ENCODE measurements at places on chromosomes 3 and 15.

- H3K4me1 ChIP-seq = no peaks in the 10 kb centered on the region
- H3K36me3 ChIP-seq = no peaks in the 10 kb centered on the region
- H3K27me3 ChIP-seq = no peaks in the 10 kb centered on the region
- H3K27ac ChIP-seq = no peak overlapping the region
- H3K4me3 ChIP-seq = no peak overlapping the region
Observed at GRCh38 chr3:184786280-184786941, 25.6 kb upstream of the VPS8 start.

- H3K4me1 ChIP-seq = no peaks in the 10 kb centered on the region
- no peak for DNase-seq
- H3K27ac ChIP-seq = no peak overlapping the region
- no peak overlapping the region for H3K4me3 ChIP-seq
Observed at GRCh38 chr3:65030847-65031463, 343.2 kb upstream of the ADAMTS9 start.

DNA sequence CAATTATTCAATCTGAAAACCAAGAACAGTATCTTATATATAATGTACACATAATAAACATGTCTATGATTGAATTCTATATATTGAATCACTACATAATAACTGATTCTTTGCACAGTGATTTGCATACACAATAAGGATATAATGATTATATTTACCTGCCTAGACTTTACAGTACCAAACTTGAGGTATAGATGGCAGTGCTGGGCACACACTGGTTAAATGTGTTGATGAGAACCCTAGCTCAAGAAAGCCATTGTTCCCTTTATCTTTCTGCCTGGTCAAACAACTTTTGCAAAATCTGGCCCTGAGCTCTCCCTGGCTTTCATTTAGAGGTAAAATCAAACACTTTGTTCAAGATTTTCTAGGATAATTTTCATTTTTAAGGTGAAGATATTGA lies 697.7 kb downstream of the TUSC7 start:
- H3K4me3 ChIP-seq = no peak overlapping the region
- H3K27ac ChIP-seq = no peak overlapping the region
- no peak for DNase-seq

DNA sequence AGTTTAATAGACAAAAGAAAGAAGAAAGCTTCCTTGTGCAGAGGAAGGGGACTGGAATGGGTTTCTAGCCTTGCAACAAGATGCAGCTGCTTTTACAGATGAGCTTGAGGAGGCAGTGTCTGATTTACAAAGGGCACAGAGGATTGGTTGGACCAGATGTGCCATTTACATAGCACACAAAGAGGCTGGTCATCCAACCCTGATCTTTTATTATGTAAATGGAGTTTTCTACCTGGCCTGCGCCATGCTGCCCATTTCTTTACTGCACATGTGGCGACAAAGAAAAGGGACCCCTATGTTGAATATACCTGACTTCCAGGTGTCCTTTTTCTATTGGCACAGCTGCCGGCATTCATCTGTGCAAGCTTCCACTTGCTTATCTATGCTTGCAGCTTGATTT lies 409.4 kb upstream of the FRG2C start:
- H3K27me3 ChIP-seq = no peaks in the 10 kb centered on the region
- H3K36me3 ChIP-seq = no peaks in the 10 kb centered on the region
- no peak overlapping the region for H3K4me3 ChIP-seq

DNA sequence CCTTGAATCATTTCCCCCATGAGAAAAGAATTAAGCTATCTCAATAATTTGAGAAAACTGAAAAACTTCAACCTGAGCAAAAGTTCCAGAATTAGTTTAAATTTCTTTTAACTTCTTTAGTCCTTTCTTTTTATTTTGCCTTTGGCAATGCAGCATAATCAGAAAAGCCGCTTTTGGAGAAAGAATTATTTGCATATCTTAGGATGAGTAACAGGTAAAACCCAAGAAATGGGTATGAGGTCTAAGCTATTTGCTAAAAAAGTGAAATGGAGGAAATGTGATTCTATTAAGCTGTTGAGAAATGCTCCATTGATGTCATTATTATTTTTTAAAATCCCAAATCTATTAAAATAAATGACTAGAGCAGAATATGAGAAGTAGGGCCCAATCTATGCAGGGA lies 1238.3 kb upstream of the GBE1 start:
- no peaks in the 10 kb centered on the region for H3K4me1 ChIP-seq
- H3K27me3 ChIP-seq = no peaks in the 10 kb centered on the region
- no peak overlapping the region for H3K4me3 ChIP-seq
- no peak overlapping the region for H3K27ac ChIP-seq
- H3K36me3 ChIP-seq = no peaks in the 10 kb centered on the region

DNA sequence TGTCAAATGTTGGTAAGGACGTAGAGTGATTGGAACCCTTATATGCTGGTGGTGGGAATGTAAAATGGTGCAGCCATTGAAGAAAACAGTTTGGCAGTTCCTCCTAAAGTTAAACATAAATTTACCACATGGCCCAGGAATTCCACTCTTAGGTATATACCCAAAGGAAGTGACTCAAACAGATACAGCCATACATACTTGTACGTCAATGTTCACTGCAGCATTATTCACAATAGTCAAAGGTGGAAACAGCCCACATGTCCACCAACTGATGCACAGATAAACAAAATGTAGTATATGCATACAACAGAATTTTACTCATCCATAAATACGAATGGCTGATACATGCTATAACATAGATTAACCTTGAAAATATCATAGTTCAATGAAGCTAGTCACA lies 13.2 kb downstream of the CLASP2 start:
- no peak overlapping the region for H3K27ac ChIP-seq
- H3K4me1 ChIP-seq = no peaks in the 10 kb centered on the region
- H3K36me3 ChIP-seq = no peaks in the 10 kb centered on the region
- no peak overlapping the region for H3K4me3 ChIP-seq
- H3K27me3 ChIP-seq = no peaks in the 10 kb centered on the region
- DNase-seq = no peak

DNA sequence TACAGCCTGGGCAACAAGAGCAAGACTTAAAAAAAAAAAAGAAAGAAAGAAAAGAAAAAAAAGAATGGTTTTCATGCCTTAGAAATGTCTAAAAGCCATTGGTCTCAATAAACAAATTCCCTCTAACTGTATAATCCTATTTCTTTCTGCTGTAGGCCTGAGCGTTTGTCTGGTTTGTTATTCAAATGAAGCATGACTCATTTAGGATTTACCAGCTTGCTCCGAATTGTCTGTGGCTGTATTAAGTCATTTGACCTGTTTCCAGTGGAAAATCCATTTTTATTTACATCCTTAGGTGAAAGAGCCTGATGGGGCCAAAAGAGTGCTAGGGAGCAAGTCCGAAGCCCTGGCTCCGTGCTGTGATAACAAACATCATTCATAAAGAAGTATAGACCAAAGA lies 73.8 kb downstream of the BDH1 start:
- no peak overlapping the region for H3K27ac ChIP-seq
- H3K36me3 ChIP-seq = no peaks in the 10 kb centered on the region
- no peaks in the 10 kb centered on the region for H3K27me3 ChIP-seq

DNA sequence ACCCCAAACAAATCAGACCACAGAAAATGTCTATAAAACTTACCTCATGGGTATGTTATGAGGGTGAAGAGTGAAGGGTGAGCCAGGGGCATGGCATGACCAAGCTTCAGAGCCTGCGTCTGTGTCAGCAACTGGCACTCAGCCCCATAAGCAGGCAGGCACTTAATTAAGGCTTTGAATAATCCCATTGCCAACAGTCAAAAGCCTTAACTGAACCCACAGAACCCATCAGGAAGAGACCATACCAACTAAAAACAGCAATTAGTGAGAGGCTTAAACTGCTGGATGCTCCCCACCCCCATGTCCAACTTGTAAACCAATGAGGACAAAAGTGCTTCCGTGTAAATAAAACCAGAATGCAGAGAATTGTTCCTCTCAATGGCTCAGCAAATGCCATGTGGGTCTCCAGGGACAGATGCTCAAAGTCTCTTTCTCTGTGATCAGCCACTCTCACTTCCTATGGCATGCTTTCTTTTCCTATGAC lies 126.0 kb downstream of the MYLK start:
- DNase-seq = no peak
- H3K4me1 ChIP-seq = peaks cover 15% of the 10 kb centered on the region
- H3K4me3 ChIP-seq = no peak overlapping the region

GRCh38 chr3:194367992-194368841 lies 1.3 kb downstream of the LRRC15 start:
- H3K4me3 ChIP-seq = no peak overlapping the region
- no peaks in the 10 kb centered on the region for H3K27me3 ChIP-seq
- no peak overlapping the region for H3K27ac ChIP-seq
- no peaks in the 10 kb centered on the region for H3K36me3 ChIP-seq
- DNase-seq = no peak
- no peaks in the 10 kb centered on the region for H3K4me1 ChIP-seq

DNA sequence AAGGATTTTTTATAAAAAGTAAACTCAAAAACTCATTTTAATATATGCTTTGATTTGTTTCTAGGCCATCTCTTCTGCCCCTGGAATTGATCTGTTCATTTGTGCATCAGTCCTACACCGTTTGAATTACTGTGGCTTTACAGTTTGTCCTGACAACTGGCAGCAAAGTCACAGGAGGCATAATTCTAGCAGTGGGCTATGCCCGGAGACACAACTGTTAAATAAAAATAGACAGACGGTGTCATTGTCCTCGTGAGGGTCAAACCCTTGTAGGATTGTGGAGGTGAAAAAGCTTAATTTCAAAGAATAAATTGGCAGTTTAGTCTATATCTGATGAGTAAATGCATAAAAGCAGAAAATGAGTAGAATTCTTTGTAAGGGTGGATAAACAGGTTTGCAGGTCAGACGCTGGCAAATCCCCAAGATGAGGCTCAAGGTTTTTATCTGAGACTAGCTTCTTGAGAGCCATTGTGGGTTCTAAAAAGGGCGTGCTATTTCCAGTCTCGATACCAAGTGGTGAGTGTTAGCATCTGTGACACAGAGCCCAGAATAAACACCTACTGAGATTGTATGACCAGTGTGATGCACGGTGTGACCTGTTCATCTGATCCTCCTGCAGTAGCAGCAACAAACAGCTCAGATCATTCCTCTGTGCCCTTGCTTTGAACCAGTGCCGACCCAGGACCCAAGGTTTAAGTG lies 51.5 kb upstream of the SLCO3A1 start:
- H3K27me3 ChIP-seq = no peaks in the 10 kb centered on the region
- no peak overlapping the region for H3K27ac ChIP-seq
- no peak for DNase-seq
- H3K36me3 ChIP-seq = no peaks in the 10 kb centered on the region
- no peak overlapping the region for H3K4me3 ChIP-seq

DNA sequence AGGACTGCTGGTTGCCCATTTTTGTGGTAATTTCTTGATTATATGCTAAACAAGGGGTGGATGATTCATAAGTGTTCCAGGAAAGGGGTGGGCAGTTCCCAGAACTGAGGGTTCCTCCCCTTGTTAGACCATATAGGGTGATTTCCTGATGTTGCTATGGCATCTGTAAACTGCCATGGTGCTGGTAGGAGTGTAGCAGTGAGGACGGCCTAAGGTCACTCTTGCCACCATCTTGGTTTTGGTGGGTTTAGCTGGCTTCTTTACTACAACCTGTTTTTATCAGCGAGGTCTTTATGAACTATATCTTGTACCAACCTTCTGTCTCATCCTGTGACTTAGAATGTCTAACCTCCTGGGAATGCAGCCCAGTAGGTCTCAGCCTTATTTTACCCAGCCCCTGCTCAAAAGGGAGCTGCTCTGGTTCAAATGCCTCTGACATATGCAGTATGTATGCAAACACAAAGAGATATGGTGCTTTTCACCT lies 46.2 kb downstream of the C3orf38 start:
- no peaks in the 10 kb centered on the region for H3K36me3 ChIP-seq
- H3K27me3 ChIP-seq = no peaks in the 10 kb centered on the region
- H3K27ac ChIP-seq = no peak overlapping the region

DNA sequence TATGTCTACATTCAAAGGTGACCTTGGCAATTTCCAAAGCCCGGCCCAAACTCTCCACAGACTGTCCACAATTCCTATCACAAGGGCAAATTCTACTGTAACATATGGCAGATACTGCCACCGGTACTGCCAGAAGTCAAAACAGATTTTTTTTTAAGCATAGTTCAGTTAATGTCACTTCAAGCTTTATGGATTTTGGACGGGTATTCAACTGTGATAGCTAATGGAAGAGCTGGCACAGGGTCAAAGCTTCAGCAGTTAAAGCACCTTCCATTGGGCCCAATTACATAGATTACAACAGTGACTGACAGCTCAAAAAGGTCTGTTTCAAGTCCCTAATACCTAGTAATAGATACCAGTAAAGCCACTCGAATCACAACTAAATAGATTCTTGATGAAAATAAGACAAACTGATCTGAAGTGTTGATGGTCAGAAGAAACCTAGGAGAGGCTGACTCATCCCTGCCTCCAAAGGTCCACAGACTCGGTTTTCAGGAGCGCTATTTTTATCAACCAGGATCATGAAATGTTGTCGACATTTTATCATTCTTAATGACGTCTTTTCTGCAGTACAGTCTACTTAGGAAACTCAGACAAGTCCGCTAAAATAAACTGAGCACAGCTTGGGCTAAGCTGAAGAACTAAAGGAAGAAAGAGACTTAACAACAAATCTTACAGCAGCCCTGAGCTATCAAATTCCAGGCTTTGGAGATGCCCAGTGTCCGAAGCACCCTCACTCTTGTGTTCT lies 38.7 kb downstream of the ANXA2 start:
- no peak overlapping the region for H3K4me3 ChIP-seq
- peaks cover 5% of the 10 kb centered on the region for H3K36me3 ChIP-seq
- no peak overlapping the region for H3K27ac ChIP-seq
- H3K27me3 ChIP-seq = no peaks in the 10 kb centered on the region

- no peak overlapping the region for H3K4me3 ChIP-seq
- H3K27ac ChIP-seq = no peak overlapping the region
- no peaks in the 10 kb centered on the region for H3K27me3 ChIP-seq
- H3K4me1 ChIP-seq = no peaks in the 10 kb centered on the region
- no peaks in the 10 kb centered on the region for H3K36me3 ChIP-seq
Observed at GRCh38 chr3:8520816-8521403, 19.3 kb downstream of the LMCD1 start.

Measured in kidney (tissue), 22 donors.